Femur (tissue), 1 donor: ENCODE measurements at places on chromosomes 6 and 20.

- DNase-seq = no peak
These were observed 39.9 kb upstream of the RNF8 start for GRCh38 chr6:37313723-37314486.

GRCh38 chr6:13308332-13308731, 20.0 kb downstream of the TBC1D7 start:
- DNase-seq = no peak

- no peak for DNase-seq
These were observed 228.0 kb upstream of the PLN start for GRCh38 chr6:118319894-118320649.

- DNase-seq = peak; percentile 95
These were observed at the start of gene NUP43 for GRCh38 chr6:149746147-149746946. TSS of gene NUP43 (minus strand) at chr6:149746529. CDS start at chr6:149746495, 34 bp downstream.

DNA sequence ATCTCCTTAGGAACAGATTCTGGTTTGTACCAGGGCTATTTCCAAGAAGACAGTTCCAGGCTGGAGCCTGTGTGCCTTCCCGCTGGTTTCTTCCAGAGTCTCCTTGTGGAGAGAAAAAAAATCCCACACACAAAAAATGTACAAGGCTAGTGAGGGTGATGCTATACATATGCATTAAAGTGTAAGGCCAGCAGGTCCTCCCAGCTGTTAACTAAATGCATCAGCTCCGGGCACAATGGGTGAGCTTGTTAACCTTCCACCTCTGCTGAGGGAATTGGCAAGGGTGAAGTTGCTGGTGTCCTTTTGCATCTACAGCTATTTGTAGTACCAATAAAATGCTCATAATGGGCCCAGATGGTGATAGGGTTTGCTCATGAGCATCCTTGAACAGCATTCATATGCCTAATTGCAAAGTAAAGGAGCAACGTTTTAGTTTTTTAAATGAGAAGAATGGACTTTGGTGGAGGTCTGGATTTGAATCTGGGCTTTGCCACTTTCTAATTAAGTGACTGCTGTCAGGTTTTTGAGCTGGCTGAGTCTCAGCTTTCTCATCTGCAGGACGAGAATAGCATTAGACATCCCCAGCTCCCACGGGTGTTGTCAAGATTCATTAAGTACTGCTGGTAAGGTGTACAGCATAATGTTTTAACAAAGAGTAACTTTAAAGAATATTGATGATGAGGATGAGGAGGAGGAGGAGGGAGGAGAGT, 361.8 kb downstream of the QKI start:
- no peak for DNase-seq

DNA sequence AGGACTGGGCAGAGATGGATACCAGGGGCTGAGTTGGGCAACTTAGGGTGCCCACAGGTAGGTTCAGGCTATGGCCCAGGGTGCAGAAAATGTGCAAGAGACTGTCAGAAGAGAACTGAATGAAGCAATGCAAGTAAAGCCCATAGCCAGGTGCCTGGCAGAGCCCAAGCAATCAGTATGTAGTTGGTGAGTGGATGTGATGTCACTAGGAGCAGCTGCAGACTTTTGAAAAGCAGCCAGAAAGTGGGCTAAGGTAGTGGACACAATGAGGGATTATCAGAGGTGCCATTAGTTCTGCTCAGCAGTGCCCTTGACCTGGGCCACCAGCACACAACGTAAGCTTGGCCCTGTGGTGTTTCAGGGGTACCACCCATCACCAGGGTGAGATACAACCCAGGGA, 135.3 kb downstream of the SOBP start:
- no peak for DNase-seq

DNA sequence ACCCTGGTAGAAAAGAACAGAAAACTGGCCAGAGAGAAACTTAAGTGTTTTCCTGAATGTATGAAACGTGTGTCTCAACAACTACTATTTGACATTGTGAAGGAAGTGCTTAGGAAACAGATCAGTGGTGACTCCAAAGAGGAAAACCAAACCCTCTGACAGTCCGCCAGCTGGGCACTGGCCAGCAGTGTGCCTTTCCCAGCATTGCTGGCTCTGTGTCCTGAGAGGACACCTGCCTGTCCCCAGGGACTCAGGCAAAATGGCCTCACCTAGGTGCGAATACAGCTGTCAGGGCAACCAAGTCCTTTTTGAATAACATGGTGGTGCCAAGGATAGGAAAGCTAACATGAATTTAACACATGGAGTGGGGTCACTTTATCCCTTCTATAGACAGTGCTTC, 72.5 kb downstream of the NDUFAF5 start:
- peak; percentile 37 for DNase-seq

DNA sequence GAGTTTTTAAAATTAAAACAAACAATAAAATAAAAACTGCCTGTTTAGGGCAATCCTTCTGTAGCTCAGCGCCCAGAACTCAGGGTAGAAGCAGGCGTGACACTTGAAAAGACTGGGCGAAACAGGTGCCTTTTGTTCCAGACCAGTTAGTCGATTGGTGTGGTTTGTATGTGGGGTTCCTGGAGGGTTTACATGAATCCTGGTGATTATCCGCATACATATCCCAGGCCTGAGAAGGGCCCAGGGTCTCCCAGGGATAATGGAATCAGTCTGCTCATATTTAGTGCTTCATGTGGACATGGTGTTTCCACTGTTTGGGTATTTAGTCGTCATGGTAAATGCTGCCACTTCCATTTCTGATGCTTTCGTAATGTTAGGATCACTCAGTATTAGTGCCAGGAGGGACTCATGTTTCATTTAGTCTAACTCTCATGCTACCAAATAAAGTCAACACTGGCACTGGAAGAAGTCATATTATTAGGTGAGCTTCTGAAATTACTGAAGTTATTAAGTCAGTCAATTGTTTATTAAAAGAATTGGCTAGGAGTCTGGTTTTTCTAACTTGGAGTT, 116.5 kb downstream of the SAMD5 start:
- DNase-seq = no peak

GRCh38 chr20:64119301-64119680, 11.9 kb upstream of the NPBWR2 start:
- no peak for DNase-seq
